ENCODE measurements at places on chromosomes 16 and 17.
A peak's percentile ranks its signal among the peaks of the same experiment; 100 is the strongest.

GRCh38 chr16:85279825-85280545 lies 167.7 kb upstream of the CIBAR2 start:
- peak; percentile 77 for DNase-seq

- DNase-seq, result no peak
These were observed 9.4 kb downstream of the MAP3K3 start for GRCh38 chr17:63631626-63632025.

DNA sequence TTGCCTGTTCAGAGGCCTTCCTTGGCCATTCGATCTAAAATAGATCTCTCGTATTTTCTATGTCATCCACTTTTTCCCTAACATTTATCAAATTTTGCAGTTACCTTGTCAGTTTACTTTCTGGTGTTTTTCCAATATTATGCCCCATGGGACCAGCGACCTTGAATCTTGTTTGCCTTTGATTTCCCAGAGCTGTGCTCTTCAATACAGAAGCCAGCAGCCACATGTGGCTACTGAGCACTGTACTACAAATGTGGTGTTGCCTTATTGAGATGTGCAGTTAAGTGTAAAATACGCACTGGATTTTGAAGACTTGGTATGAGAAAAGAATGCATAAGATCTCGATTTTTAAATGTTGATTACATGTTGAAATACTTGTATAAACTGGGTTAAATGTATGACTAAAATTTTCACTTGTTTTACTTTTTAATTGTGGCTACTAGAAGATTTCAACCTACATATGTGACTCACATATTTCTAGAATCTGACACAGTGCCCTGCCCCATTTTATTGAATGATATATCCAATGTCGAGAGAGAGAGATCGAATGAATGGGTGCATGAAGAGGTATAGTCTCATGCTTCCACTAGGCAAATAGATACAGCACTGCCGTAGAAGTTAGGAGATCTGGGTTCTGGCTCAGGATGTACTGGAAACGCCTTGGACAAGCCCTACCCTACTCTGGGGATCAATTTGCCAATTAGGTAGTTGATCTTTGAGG lies 824 bp upstream of the PSME3 start:
- no peak for DNase-seq

DNA sequence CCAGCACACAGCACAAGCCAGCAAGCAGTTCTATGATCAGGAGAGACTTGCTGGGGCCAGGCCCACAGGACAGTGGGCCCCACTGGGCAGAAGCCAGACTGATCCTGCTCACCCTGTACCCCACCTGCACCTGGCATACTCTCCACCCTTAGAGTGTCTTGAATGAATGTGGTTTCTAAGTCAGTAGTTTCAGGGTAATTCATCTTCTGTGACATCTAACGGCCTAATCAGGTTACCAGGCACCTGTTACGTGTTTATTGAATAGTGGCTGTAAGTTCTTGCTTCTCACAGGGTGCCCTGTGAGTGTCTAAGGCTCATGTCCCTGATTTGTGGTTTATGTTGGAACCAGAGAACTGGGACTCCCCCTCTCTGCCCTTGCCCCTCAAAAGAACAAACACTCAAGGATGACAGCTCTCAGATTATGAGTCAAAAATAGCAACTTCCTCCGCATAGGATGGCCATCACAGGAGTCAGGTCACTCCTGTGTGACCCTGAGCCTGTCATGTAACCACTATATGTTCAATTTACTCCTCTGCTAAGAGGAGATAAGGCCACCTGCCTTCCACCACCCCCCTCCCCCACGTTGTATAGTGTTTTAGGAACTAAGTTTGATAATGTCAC lies 7.0 kb upstream of the OR2C1 start:
- peak; percentile 18 for DNase-seq

DNA sequence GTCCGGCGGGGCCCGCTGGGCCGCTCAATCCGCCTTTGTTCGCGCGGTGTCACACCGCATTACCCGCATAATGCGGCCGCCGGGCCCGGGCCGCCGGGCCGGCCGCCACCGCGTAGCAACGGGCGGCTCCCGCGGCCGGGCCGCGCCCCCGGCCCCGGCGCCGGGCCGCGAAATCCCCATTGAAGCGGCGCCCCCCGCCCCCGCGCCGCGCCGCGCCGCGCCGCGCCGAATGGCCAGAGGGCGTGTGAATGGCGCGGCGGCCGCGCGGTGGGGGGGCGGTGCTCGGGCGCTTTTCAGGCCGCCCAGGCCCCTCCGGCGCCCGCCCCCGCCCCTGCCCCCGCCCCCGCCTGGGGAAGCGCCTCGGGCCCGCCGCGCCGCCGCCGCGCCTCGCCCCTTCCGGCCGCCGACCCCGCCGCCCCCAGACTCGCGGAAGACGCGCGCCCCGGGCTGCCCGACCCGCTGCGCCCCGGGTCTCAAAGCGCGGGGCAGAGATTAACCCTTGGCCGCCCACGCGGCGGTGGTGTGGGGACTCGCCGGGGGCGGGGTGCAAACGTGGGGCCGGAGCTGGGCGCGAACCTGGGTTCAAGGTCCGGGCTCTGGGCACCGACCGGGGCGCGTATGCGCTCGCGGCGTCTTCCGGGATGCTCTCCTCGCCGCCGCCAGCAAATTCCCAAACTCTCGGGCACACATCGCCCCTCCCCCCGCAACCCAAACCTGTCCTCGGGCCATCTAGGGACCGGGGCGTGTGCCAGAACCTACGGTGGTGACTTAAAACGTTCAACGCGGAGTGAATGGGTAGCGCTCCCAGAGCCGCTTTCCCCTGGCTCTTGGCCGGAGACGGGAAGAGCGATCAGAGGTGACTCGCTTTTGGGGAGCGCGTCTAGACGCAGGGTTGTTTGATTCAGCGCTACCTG lies 46.7 kb downstream of the WNT3 start:
- peak; percentile 41 for DNase-seq

DNA sequence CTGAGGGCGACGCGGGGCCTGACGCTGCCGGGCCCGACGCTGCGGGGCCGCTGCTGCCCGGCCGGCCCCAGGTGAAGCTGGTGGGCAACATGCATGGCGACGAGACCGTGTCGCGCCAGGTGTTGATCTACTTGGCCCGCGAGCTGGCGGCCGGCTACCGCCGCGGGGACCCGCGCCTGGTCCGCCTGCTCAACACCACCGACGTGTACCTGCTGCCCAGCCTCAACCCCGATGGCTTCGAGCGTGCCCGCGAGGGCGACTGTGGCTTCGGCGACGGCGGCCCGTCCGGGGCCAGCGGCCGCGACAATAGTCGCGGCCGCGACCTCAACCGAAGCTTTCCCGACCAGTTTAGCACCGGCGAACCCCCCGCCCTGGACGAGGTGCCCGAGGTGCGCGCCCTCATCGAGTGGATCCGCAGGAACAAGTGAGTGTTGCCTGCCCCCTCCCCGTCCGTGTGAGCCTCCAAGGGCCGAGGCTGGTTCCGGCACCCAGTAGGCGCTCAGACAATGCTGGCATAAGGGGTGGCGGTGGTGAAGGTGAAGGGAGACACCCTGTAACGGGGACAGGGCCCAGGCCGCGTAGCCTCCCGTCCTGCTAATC lies 676 bp downstream of the CPD start:
- peak; percentile 34 for DNase-seq

DNA sequence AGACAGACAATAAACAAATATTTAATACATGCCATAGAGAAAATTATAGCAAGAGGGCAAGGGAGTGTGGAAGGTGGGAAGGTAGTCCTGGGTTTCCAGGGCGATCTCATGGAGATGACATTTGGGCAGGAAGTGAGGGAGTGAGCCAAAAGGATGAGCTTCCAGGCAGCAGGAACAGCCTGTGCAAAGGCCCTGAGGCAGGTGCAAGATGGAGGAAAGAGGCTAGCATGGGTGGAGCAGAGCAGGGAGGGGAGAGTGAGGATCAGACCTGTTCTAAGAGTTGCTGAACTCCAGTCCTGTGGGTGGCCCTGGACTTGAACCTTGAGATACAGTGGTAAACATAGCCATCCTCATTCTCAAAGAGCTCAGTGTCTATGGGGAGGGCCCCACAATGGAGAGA lies 94.7 kb downstream of the MGAT5B start:
- no peak for DNase-seq

GRCh38 chr16:69036399-69037091 lies 68.9 kb upstream of the HAS3 start:
- no peak for DNase-seq

DNA sequence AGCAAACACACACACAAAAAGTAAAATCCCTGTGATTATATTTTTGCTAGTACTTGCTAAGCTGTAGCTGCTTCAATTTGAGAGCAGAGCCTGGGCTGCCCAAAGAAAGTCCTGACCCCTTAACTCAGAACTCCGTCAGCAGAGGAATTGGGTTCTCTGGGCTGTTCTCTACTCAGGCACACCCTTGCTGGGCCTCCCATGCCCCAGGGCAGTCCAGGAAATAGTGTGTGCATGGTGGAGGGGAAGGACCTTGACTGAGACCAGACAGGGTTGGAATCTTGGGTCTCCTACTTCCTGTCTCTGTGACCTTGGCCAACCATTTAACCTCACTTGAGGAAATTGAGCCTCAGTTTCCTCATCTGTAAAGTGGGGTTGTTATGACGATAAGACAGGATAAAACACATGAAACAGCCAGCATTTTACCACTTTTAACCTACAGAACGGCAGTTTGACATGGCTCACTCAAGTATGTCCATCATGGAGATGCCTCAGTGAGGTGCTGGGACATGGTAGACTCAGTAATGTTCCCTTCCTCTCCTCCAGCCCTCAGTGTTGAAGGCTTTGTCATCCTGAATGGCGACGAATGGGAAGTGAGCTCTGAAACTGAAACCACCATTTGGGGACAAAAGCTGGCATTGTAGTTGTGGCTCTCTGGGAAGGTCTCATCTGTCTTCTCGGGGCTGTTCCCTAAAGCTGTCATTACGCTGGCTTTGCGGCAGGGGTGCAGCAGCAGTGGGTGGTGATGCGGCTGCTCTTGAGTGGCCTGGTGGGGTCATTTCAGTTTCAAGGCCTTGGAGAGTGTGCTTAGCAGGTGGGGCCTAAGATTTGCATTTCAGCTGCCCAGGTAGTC lies 74.9 kb downstream of the CMIP start:
- no peak for DNase-seq
